ENCODE measurements at places on chromosomes 11 and 22.

- no peak for DNase-seq
Observed at GRCh38 chr22:38843657-38844314, at the start of gene NPTXR. Gene NPTXR, minus strand, starts transcription at chr22:38844028.

GRCh38 chr11:69447786-69448185 is 33.7 kb upstream of the LINC01488 start:
- DNase-seq, result no peak

- DNase-seq, result no peak
Observed at GRCh38 chr22:23116506-23117263, 25.1 kb downstream of the RSPH14 start.

DNA sequence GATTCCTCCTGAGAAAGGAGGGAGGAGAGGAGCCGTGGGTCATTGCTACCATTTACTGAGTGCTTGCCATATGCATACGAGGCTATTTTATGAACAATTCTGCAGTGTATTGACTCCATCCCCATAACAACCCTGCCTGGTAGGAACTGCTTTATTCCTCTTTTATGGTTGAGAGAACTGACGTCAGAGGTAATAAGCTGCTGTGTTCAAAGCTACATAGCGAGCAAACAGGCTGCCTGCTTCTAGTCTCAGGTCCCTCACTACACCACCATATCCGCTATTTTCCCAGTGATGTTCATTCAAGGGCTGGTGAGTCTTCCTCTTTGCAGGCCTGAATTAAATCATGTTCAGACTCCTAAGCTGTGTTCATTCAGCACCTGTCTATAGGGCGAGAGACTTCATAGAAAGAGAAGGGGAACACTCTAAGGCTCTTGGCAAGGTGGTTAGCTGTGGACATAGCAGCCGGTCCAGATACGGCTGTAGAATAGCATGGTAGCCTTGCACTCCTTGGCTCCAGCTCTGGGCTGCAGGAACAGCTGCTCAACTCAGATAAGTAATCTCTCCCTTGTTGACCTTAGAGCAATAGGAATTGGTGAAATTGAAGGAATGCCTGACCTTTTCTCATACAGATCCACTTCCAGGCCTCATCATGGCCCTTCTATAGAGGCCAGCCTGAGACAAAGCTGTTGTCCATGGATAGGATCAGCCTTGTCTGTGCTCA is 82.6 kb downstream of the MICAL2 start:
- no peak for DNase-seq

GRCh38 chr11:13256216-13256615 is 21.4 kb upstream of the BMAL1 start:
- no peak for DNase-seq

- no peak for DNase-seq
Observed at GRCh38 chr11:134370526-134371435, 39.0 kb downstream of the GLB1L2 start.

GRCh38 chr11:4092026-4092425 is 2.6 kb upstream of the RRM1 start:
- no peak for DNase-seq

GRCh38 chr11:133663135-133663985 is 131.1 kb upstream of the OPCML start:
- no peak for DNase-seq

GRCh38 chr22:21731503-21731902 is 4.1 kb downstream of the YPEL1 start:
- no peak for DNase-seq

DNA sequence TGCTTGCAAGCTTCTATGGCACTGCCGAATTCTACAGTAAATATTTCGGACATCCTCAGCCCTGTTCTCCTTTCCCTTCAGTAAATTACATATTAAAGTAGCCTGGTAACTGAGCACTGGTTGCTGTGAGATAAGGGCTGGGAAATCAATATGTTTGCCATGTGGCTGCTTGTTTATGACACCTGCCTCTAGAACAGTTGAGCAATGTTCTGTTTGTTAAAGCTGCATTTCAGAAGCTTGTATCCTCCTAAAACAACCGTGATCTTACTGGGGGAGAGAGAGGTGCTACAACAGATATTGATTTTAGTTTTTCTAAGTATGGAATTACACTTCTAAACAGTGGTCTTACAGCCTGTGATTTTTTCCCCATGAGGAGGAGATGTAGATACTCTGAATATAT is 39.4 kb downstream of the ZBTB16 start:
- DNase-seq, result no peak

DNA sequence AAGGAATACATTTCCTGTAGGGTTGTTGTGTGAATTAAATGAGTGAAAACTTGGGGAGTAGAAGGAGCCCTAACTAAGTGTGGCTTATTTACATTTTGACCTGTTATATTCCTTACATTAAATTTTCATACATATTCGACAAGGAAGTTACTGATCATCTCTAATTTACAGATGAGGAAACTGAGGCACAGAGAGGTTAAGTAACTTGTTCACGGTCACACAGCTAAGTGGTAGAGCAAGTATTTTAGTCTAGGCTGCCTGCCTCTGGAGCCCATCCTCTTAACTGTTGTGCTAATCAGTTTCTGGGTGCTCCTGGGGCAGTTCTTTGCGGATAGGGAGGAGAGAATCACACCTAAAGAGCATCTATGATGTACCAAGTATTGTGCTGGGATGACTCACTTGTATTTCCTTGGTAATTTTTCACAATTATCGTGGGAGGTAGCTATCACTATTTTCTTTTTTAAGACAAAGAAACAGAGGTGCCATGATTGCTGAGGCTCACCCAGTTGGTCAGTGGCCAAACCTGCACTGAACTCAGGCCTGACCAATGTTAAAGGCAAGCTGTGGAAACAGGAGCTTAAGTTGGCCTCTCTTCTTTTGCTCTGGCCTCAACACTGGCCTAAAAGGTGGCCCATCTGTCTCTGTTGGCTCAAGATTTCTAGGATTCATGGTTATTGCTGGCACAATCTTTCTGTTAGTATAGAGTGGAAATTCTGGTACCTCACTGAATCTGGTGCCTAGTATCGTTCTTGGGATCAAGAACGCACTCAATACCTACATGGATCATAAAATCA is 2.9 kb upstream of the ELF5 start:
- no peak for DNase-seq

GRCh38 chr11:92828556-92828955 is 140.9 kb upstream of the MTNR1B start:
- DNase-seq, result no peak

GRCh38 chr11:2812371-2812991 is 73.1 kb downstream of the CDKN1C start:
- DNase-seq, result no peak

GRCh38 chr11:113906038-113906437 is 1.4 kb downstream of the HTR3B start:
- DNase-seq, result no peak

DNA sequence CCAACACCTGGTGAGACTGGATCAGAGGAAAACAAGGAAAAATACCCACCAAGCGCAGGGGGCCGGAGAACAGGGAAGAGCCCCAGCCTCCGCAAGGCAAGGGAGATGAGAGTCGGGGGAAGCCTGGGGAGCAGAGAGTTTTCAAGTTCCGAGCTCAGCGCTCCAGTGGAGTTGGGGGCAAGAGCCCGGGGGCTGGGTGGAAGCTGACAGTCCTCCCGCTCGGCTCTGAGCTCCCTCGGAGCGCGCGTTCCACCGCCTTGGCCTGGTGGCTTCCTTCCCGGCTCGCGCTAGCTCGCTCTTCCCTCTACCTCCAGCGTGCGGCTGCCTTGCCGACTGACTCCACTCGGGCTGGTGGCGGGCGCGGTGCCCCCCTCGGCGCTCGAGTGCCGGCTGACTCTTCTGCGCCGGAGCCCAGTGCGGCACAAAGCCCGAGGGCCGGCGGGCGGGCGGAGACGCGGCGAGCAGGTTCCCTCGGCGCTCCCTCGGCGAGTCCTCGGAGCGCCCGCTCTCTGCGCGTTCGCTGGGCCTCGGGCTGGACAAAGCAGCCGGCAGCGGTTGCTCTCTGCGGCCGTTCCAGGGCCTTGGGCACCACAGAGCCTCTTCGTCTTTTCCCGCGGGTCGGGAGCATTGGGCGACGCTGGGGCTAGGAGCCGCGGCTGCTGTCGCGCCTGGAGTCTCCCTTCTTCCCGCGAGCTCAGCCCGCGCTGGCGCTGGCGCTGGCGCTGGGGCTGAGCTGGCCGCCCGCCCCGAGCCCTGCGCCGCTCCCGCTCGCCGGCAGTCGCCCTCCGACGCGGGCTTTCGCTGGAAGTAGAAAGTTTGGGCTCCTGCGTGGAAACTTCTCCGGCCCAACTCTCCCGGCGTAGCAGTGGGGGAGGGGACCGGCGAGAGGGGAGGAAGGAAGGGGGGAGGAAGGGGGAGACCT is 1.0 kb downstream of the PAX6 start:
- DNase-seq, result no peak

GRCh38 chr22:28448625-28449024 is 231.0 kb downstream of the TTC28 start:
- DNase-seq, result no peak

- DNase-seq, result no peak
Observed at GRCh38 chr11:87215236-87215635, 177.5 kb downstream of the TMEM135 start.
